ENCODE measurements at places on chromosomes 1 and 21. TPM values are rescaled to one million over a fixed set of nuclear protein-coding genes. Genes with fewer than 3 reads are reported as not detected.
A peak's percentile ranks its signal among the peaks of the same experiment; 100 is the strongest.

LEMD1 gene
- 10.2 TPM for total RNA-seq

LCE3E gene
- not detected for total RNA-seq

MAGI3 gene
- 17.6 TPM for total RNA-seq

DNA sequence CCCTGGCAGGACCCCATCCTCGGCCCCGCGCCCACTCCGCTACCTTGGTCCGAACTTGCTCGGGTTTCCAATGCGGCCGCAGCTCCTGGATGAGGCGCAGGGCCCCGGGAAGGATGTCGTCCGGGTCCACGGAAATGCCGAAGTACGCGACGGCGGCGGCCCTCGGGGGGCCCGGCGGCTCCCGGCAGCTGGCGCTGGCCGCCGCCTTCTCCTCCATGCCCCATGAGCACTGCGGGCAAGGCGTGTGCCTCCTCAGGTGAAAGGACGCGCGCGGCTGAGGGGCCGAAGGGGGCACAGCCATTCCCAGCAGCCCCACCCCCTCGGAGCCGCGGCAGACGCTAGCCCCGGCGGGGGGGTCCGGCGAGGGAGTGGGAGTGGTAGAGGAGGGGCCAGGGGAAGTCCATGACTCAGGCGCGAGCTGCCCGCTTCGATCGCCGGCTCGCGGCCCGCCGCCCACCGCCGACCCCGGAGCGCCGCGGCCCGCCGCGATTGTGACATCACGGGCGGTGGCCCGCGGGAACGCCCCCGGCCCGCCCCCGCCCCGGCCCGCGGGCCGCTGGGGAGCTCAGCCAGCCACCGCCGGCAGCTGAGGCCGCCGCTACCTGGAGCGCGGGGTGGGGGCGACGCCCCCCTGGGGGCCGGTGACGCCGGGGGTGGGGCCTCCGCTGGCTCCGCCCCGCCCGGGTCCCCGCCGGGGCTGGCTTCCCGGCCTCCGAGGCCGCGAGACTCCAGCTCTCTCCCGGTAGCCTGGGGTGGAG, at the start of gene ETNK2:
Gene ETNK2, minus strand, starts transcription at position 493 of the 758 bp plus-strand sequence. Its CDS starts 192 bp downstream, at position 301.
- DNase-seq = peak; percentile 55

- no peak for DNase-seq
Observed at GRCh38 chr1:75614399-75614756, 3.5 kb upstream of the SLC44A5 start.

- DNase-seq = no peak
Observed at GRCh38 chr1:181595234-181595633, 111.9 kb downstream of the CACNA1E start.
